H9 (cell line): ENCODE measurements at places on chromosomes 7 and 10. TPM values are rescaled to one million over a fixed set of nuclear protein-coding genes. Genes with fewer than 3 reads are reported as not detected.
A peak's percentile ranks its signal among the peaks of the same experiment; 100 is the strongest.

GRCh38 chr10:37992083-37992482 is 15.6 kb upstream of the ZNF25 start:
- no peaks in the 10 kb centered on the region for H3K27me3 ChIP-seq
- H3K4me3 ChIP-seq = no peak overlapping the region
- no peaks in the 10 kb centered on the region for H3K4me1 ChIP-seq

GRCh38 chr10:77544617-77545016 is 93.0 kb downstream of the KCNMA1 start:
- H3K4me3 ChIP-seq = no peak overlapping the region
- H3K27ac ChIP-seq = no peak overlapping the region
- no peaks in the 10 kb centered on the region; the same call in 1 of the 2 replicates for H3K27me3 ChIP-seq
- DNase-seq = no peak
- no peaks in the 10 kb centered on the region for H3K36me3 ChIP-seq

GRCh38 chr7:131795400-131795799 is 239.0 kb upstream of the PODXL start:
- H3K4me1 ChIP-seq = peaks cover 4% of the 10 kb centered on the region; the same call in 1 of the 2 replicates
- no peak overlapping the region for H3K27ac ChIP-seq
- H3K36me3 ChIP-seq = no peaks in the 10 kb centered on the region
- no peak overlapping the region for H3K4me3 ChIP-seq
- H3K27me3 ChIP-seq = no peaks in the 10 kb centered on the region
- no peak for DNase-seq

DNA sequence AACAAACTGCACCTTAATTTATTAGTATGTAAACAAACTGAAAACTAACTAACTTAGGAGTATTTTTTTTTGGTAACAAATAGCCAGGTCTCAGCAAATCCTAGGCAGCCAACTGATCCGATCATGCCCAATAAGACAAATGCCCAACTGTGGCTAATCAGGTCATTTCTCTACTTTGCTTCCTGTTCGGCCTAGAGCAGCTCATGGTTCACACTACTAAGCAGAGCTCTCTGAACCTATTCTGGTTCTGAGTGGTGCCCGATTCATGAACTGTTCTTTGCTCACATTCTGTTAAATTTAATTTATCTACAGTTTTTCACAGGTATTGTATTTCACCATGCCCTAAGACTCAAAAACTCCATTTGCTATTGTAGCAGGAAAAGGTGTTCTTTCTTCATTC is 55.1 kb downstream of the CCDC3 start:
- H3K4me1 ChIP-seq = no peaks in the 10 kb centered on the region
- peaks cover 23% of the 10 kb centered on the region for H3K36me3 ChIP-seq
- H3K4me3 ChIP-seq = no peak overlapping the region

GRCh38 chr10:80090121-80090520 is 11.7 kb downstream of the TMEM254 start:
- H3K4me3 ChIP-seq = no peak overlapping the region
- no peaks in the 10 kb centered on the region for H3K36me3 ChIP-seq
- no peaks in the 10 kb centered on the region for H3K4me1 ChIP-seq
- no peak for DNase-seq

DNA sequence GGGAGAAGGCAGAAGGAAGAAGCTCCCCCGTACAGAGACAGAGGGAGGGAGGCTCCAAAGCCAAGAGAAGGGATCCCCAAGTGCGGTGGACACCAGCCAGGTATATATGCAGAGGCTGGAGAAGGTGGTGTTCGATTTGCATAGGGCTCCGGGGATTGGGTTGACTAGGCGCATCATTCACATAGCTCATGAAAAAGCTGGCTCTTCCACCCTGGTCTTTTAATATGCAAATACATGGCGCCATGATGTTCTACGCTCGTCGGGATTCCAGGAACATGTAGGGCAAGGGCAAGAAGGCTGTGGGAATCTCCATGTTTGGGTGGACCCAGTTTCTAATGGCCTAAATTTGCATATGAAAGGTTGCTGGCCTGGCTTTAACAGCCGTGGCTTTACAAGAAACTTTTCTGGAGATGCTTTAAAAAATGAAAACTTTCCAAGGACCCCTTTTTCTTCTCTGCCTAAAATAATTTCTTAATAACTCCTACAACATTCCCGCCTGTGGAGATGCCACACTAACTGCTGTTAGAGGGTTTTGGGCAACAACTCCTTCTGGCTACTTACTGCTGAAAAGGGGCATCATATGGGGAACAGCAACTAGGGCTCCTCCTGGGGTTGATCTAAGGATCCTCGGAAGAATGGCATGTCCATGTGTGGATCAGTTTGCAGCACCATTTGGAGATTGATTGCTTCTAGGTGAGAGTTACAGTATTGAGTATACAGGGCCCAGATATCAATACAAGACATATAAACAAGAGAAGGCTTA is 28.3 kb downstream of the C1GALT1 start:
- H3K36me3 ChIP-seq = peaks cover 27% of the 10 kb centered on the region
- H3K4me1 ChIP-seq = peaks cover 4% of the 10 kb centered on the region; the same call in 1 of the 2 replicates
- H3K4me3 ChIP-seq = peak overlapping the region; percentile 72

DNA sequence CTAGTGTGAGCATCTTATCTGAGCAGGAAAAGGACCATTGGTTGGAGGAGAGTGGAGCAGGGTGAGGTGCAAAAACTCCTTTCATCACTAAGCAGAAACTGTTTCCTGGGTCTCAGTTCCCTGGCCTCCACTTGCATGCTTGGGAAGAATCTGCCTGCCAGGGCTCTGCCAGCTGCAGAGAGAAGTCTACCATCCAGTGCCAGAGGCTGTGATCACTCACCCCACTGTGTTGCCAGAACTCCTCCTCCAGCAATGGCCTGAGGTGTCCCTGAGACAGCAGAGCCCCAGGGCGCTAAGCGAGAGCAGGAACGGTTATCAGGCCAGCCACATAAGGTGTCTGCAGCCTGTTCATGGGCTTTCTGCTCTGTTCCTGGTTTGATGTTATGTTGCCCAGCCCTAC is 991.4 kb downstream of the CCSER2 start:
- H3K27me3 ChIP-seq = no peaks in the 10 kb centered on the region
- H3K27ac ChIP-seq = no peak overlapping the region
- DNase-seq = no peak
- no peak overlapping the region for H3K4me3 ChIP-seq
- H3K4me1 ChIP-seq = no peaks in the 10 kb centered on the region
- H3K36me3 ChIP-seq = no peaks in the 10 kb centered on the region

DNA sequence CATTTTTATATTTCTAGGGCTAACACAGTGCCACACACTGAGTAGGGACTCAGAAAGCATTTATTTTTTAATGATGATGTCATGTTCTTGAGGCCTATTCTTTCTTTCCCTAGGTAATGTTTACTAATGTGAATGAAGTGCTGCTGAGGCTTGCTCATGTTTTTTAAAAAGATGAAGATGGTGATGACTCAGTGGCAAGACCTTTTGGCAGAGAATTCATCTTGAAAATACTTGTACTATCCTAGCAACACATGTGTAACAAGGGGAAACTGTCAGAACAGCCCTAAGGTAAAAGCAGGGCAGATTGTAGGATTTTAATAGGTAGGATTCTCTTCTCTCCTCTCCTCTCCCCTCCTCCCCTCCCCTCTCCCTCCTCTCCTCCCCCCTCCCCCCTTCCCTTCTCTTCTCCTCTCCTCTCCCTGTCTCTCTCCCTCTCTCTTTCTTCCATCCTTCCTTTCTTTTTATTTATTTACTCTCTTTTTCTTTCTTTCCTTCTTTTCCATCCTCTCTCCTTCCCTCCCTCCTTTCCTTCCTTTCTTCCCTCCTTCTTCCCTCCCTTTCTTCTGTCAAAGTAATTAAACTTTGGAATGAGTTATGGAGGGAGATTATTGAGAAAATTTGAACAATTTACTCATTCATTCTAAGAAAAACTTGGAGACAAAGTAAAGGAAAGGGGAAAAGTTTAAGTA is 75.3 kb downstream of the ZNF92 start:
- no peaks in the 10 kb centered on the region for H3K27me3 ChIP-seq
- H3K4me3 ChIP-seq = no peak overlapping the region
- H3K36me3 ChIP-seq = peaks cover 10% of the 10 kb centered on the region
- H3K27ac ChIP-seq = no peak overlapping the region
- no peaks in the 10 kb centered on the region for H3K4me1 ChIP-seq
- DNase-seq = no peak

DNA sequence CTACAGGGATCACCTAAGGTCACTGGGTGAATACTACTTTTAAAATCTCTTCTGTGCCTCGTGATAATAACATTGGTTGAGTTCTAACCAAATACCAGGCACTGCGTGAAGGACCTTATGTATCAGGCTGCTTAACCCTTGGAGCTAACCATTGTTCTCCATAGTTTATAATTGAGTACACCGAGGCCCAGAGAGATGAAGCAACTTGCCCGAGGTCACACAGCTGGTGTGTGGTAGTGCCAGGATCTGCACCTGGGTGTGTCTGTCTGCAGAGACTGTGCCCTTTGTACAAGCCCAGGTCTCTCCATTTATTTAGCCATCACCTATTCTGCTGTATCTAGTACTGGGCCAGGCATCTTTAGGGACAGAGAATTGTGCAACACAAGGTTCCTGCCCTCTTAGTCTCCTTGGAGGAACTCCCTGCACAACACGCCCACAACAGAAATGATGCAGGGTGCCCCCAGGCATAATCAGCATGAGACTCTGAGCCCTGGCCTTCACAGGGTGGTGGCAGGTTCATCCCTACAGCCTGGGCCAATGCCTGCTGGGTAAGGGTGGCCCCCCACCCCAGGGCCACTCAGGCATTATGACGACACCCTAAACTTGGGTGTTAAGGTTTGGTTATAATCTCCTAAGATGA is 31.5 kb downstream of the UNC5B start:
- no peaks in the 10 kb centered on the region for H3K27me3 ChIP-seq
- no peaks in the 10 kb centered on the region for H3K36me3 ChIP-seq
- H3K27ac ChIP-seq = no peak overlapping the region
- H3K4me3 ChIP-seq = no peak overlapping the region
- DNase-seq = no peak

GRCh38 chr10:45008524-45009161 is 7.9 kb downstream of the ZNF22 start:
- DNase-seq = no peak
- no peak overlapping the region for H3K27ac ChIP-seq

- H3K36me3 ChIP-seq = peaks cover 15% of the 10 kb centered on the region
- H3K4me3 ChIP-seq = no peak overlapping the region
- no peaks in the 10 kb centered on the region for H3K27me3 ChIP-seq
- DNase-seq = no peak
- H3K4me1 ChIP-seq = no peaks in the 10 kb centered on the region
- H3K27ac ChIP-seq = no peak overlapping the region
These were observed 30.7 kb upstream of the STOX1 start for GRCh38 chr10:68796605-68797004.

DNA sequence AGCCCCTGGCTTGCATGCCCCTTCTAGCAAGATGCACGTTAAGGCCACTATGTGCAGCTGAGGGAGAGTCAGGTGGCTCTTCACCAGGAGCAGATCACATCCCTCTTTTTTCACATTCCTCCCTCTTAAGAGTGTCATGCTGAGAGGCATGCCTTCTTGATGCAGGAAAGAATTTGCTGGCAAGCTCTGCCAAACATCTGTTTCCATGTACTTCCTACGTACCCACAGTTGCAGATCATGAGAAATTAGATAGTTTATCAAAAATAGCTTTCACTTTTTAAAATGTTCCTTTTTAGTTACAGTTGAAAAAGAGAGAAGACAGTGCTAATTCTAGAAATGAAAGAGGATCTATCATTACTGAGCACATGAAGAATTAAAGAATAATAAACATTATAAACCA is 79.7 kb upstream of the ZNF722 start:
- no peak overlapping the region for H3K4me3 ChIP-seq
- no peak overlapping the region for H3K27ac ChIP-seq
- DNase-seq = no peak

- no peak for DNase-seq
- no peaks in the 10 kb centered on the region for H3K4me1 ChIP-seq
These were observed 131.4 kb downstream of the ADAM12 start for GRCh38 chr10:126256864-126257263.

- H3K27me3 ChIP-seq = no peaks in the 10 kb centered on the region; the same call in 1 of the 2 replicates
- peaks cover 6% of the 10 kb centered on the region for H3K36me3 ChIP-seq
- H3K4me1 ChIP-seq = no peaks in the 10 kb centered on the region
These were observed 43.4 kb downstream of the HIPK2 start for GRCh38 chr7:139734395-139734794.

- no peak overlapping the region for H3K27ac ChIP-seq
- H3K4me1 ChIP-seq = peaks cover 5% of the 10 kb centered on the region; the same call in 1 of the 2 replicates
- no peaks in the 10 kb centered on the region for H3K27me3 ChIP-seq
- H3K4me3 ChIP-seq = no peak overlapping the region
- H3K36me3 ChIP-seq = peaks cover 46% of the 10 kb centered on the region
- no peak for DNase-seq
These were observed 208.2 kb upstream of the PRKCQ start for GRCh38 chr10:6788231-6788630.

GRCh38 chr10:105986912-105987635 is 1177.4 kb downstream of the SORCS1 start:
- no peak overlapping the region for H3K4me3 ChIP-seq
- no peaks in the 10 kb centered on the region for H3K36me3 ChIP-seq
- no peak for DNase-seq
- H3K4me1 ChIP-seq = no peaks in the 10 kb centered on the region

C10orf62 gene
- 0.31 TPM in 1 of 2 replicates, not detected in the other for total RNA-seq

DNA sequence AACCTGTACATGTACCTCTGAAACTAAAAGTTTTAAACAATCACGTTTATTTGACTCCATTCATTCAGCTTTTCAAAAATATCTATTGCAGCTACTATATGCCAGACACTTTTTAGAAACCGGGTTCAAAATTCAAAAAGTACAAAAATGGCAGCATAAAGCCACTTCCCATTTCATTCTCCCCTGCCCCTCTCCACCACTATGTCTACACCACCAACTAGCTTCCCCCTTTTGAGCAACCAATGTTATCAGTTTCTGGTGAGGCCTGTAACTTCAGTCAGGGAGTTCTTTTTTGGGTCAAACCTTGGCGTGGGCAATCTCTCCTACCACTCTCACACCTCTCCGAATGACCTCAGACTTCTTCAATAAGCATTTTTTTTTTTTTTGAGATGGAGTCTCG is 11.5 kb upstream of the HHEX start:
- no peaks in the 10 kb centered on the region for H3K4me1 ChIP-seq
- no peak overlapping the region for H3K27ac ChIP-seq
- DNase-seq = no peak
- H3K27me3 ChIP-seq = no peaks in the 10 kb centered on the region

- no peak overlapping the region for H3K4me3 ChIP-seq
- H3K27me3 ChIP-seq = no peaks in the 10 kb centered on the region; the same call in 1 of the 2 replicates
- peaks cover 7% of the 10 kb centered on the region; the same call in 1 of the 2 replicates for H3K4me1 ChIP-seq
- DNase-seq = no peak
- no peak overlapping the region for H3K27ac ChIP-seq
- no peaks in the 10 kb centered on the region for H3K36me3 ChIP-seq
These were observed 39.9 kb upstream of the FGL2 start for GRCh38 chr7:77239471-77239870.

DNAJC12 gene
- total RNA-seq = 0.85 and 0.90 TPM in 2 replicates

GRCh38 chr10:58412502-58412961 is 27.3 kb downstream of the TFAM start:
- no peak overlapping the region for H3K27ac ChIP-seq
- H3K27me3 ChIP-seq = no peaks in the 10 kb centered on the region
- peak; percentile 56 for DNase-seq
- no peak overlapping the region; the same call in 2 of the 3 replicates for H3K4me3 ChIP-seq
- H3K4me1 ChIP-seq = no peaks in the 10 kb centered on the region; the same call in 1 of the 2 replicates
- no peaks in the 10 kb centered on the region for H3K36me3 ChIP-seq

- no peaks in the 10 kb centered on the region for H3K4me1 ChIP-seq
- no peaks in the 10 kb centered on the region for H3K27me3 ChIP-seq
- DNase-seq = no peak
These were observed 24.9 kb upstream of the CARD11 start for GRCh38 chr7:3068530-3068929.

- no peak overlapping the region for H3K4me3 ChIP-seq
- H3K27ac ChIP-seq = no peak overlapping the region
- peaks cover 19% of the 10 kb centered on the region for H3K36me3 ChIP-seq
- peaks cover 2% of the 10 kb centered on the region; the same call in 1 of the 2 replicates for H3K4me1 ChIP-seq
- H3K27me3 ChIP-seq = no peaks in the 10 kb centered on the region
These were observed 17.9 kb downstream of the RSBN1L start for GRCh38 chr7:77714195-77714594.
